Stimulated activated naive B cell treated with anti-CD40 and anti-IgM and Interleukin-4, amounts not matched to agents 10 μg/mL and 1 μg/mL and 100 μg/mL, for 72 hours (primary cell): ENCODE measurements at places on chromosomes 5 and 9.

GRCh38 chr9:90855208-90855902 lies 53.7 kb downstream of the SYK start:
- DNase-seq = no peak

- no peak for DNase-seq
These were observed 250.0 kb downstream of the NR3C1 start for GRCh38 chr5:143153332-143154119.

- DNase-seq = no peak
These were observed 44.7 kb downstream of the GAS1 start for GRCh38 chr9:86902586-86902985.

GRCh38 chr5:37037840-37038239 lies 161.3 kb downstream of the NIPBL start:
- DNase-seq = no peak

DNA sequence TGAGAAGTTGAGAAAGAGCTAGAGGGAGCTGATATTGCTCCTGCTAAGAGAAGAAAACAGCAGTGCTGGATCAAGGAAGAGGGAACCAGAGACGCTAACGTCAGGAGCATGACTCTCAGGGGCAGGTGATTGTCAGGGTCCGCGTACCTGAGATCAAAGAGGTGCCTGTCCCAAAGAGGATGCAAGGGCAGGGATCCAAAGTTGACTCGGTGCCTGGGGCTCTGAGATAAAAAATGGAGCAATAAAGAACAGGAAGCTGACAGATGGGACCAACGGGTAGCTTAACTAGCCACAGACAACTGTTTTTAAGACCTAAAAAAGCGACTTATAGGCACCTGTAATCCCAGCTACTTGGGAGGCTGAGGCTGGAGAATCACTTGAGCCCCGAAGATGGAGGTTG lies 517.8 kb downstream of the IRX1 start:
- DNase-seq = no peak
